NCI-H774 (cell line): ENCODE measurements at places on chromosomes 16 and 17.
A peak's percentile ranks its signal among the peaks of the same experiment; 100 is the strongest.

DNA sequence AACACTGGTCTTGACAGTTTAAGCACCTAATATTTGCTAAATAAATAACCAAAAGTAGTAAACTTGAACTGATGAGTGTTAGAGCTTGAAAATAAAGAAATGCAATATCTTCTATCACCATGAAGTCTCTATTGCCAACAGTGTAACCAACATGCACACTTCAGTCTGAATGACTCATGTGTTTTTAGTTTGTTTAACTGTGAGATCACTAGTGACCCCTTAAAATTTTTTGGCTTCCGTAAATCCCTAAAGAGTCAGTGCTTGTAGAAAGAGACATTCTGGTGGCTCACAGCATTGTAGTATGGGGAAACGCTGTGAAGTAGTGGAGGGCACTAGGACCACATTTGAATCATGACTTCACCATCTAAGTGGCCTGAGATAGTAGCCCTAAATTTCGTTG lies 341.1 kb downstream of the PMP22 start:
- no peak for DNase-seq

DNA sequence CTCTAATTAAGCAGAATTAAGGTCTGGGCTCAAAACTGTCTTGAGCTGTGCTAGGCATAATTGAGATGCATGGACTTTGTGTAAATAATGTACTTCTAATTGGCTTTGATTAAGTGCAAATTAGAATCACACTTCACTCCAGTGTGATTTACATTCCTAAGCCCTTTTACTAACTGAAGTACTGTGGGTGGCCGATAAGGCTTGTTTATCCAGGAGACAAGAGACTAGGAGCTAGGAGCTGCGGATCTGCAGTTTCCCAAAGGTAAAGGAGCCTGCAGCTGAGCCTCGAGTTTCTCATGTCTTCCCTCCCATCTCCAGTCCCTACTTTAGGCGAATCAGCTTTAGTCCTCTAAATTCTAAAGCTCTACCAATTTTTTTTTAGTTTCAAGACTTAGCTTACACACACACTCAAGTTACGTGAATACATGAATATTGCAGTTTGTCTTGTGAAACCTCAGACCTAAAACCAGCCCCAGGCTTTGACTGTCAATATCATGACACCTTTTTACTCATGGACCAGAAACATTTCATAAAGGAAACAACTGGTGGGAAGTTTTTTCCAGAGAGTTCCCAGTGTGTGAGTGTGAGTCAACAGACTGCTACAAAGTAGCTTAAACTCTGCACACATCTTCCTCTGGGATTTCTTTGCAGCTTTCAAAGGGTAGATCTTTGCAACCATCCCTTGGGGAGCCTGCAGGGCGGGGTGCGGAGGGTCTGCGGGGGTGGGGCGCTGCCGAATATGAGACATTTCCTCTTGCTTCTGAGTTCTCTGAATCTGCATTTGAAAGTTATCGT lies 113.9 kb upstream of the TBX2 start:
- no peak for DNase-seq

DNA sequence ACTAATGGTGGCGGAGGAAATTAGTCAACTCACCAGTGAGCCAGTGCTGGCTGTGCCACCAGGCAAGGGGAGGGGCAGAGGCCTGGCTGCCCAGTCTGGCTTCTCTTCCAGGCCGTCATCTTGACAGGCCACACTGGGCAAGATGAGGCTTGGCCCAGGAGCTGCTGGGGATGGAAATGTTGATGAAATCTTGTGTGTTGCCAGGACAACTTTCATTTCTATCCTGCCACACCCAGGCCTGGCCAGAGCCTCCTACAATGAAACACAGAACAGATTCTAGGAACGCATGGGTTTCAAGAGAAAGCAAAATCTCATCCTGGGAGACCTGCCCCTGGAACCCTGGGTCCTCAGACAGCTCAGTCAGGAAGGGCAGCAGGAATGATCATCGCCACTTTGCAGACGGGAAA lies 9.3 kb downstream of the HEXIM2 start:
- no peak for DNase-seq

- DNase-seq: no peak
These were observed 4.9 kb downstream of the POLG2 start for GRCh38 chr17:64491994-64492393.

GRCh38 chr16:15888072-15888976 lies at the start of gene CEP20:
CEP20 (minus strand) TSS chr16:15888603; CDS start chr16:15888585, 18 bp downstream.
- peak; percentile 98 for DNase-seq

DNA sequence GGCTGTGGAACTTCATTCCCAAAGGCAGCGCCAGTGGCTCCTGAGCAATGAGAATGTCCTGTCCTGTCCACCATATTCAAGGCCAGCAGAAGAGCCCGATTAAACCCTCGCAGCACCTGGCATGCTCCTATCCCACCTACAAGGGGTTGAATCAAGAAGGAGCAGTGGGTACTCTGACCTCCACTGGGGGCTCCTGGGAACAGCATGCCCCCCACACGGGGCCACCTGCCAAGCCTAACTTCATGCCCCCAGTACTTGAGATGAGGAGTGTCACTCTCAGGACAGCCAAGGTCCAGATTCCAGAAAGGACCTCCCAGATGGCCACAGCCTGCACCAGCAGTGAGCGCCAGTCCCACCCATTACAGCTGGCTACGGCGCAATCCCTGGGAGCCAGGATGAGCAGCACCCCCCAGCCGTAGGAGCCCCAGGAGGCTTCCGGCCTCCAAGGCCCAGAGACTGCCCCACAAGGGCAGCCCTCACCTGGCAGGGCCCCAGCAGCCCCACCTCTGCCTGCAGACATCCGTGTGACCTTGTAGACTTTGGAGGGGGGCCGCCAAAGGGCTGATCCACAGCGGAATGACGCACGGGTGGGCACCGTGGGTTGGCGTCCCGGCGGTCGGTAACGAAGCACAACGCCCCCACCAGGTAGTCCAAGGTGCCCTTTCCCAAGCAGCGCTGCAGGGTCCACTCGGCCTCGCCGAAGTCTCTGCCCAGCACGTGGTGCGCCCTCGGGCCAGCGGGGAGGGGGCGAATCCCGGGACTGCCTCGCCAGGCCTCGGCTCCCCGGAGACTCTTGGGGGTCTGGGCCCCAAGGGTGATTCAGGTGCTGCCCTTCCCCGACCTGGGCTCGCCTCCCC lies 1.0 kb upstream of the MPDU1 start:
- DNase-seq: no peak

DNA sequence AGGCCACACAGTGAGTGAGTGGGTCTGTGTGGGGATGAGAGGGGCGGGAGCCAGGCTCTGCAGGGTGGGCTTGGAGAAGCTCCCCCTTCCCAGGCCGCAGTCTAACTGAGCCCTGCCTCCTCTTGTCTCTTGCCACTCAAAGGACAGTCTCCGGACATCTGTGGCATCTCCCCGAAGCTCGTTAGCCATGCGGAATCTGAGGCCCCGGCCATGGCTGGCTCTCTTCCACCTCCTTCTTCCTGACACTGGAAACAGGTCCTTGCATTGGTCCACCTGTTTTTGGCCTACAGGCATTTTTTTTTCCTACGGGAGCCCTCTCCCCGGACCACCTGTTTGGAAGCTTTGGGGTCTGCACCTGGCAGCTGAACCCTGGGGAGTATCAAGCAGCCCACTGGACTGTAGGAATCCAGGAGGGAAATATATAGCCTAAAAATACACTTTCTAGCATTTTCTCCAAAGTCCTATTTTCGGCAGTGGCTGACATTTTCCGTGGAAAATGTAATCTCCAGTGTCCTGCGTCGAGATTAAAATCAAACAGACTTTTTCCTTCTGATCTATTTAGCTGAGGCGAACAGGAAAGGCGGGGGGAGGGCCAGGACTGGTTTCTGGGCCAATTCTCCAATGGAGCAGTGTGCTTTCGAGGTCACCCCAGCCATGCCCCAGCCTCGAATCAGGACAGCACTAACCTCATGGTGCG lies 9.1 kb downstream of the ATP2A3 start:
- no peak for DNase-seq

GRCh38 chr16:27449434-27450195 lies 47.6 kb downstream of the IL21R start:
- no peak for DNase-seq

- DNase-seq: no peak
These were observed 60.5 kb downstream of the TMEM132E start for GRCh38 chr17:34639706-34640425.

- no peak for DNase-seq
These were observed 759 bp downstream of the ALKBH5 start for GRCh38 chr17:18184143-18185031.

GRCh38 chr17:16106161-16106891 lies 106.7 kb downstream of the TTC19 start:
- DNase-seq: no peak

DNA sequence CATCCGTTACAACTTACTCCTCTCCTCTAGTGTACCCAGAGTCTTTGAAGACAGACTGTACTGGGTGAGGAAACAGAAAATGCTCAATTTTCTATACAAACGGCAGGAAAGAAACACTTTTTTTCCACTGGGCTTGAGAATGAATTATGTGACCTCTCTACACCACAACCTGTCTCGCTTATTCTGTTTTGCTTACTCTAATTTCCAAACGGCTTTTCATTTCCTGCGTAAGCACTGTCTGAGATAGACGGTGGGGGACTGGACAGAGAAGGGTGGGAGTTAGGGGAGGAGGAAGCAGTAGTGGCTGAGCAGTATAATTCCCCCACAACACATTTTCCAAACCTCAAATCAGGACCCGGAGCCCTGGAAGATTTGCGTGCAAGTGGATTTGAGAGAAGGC lies 191.4 kb upstream of the SDK2 start:
- DNase-seq: no peak
